HS-27A (cell line): ENCODE measurements at places on chromosomes 11 and 22.

- no peak for DNase-seq
These were observed 5.5 kb downstream of the GRK3 start for GRCh38 chr22:25569983-25570382.

GRCh38 chr11:47488111-47488510 lies 39.2 kb upstream of the RAPSN start:
- no peak for DNase-seq

DNA sequence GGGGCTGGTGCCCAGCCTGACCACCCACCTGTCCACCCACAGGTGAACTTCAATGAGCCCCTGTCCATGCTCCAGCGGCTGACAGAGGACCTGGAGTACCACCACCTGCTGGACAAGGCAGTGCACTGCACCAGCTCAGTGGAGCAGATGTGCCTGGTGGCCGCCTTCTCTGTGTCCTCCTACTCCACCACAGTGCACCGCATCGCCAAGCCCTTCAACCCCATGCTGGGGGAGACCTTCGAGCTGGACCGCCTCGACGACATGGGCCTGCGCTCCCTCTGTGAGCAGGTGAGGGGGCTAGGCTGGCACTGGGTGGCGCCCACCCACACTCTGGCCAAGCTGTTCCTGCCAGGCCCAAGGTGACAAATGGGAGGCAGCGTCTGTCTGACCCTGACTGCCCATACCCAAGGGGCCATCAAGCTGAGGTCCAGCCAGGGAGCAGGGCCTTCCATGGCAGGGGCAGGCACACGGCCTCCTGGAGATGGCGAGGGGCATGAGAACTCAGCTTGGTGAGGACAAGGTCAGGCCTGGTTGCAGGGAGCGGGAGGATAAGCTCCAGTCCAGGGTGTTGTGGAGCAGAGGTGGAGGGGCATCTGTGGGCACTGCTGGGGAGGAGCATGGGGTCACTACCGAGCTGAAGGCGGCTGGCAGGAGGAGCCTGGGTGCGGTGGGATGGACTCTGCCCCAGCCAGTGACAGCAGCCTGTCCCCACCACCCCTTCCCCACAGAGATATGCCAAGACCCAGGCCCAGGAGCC lies 77.7 kb downstream of the MORC2 start:
- no peak for DNase-seq

DNA sequence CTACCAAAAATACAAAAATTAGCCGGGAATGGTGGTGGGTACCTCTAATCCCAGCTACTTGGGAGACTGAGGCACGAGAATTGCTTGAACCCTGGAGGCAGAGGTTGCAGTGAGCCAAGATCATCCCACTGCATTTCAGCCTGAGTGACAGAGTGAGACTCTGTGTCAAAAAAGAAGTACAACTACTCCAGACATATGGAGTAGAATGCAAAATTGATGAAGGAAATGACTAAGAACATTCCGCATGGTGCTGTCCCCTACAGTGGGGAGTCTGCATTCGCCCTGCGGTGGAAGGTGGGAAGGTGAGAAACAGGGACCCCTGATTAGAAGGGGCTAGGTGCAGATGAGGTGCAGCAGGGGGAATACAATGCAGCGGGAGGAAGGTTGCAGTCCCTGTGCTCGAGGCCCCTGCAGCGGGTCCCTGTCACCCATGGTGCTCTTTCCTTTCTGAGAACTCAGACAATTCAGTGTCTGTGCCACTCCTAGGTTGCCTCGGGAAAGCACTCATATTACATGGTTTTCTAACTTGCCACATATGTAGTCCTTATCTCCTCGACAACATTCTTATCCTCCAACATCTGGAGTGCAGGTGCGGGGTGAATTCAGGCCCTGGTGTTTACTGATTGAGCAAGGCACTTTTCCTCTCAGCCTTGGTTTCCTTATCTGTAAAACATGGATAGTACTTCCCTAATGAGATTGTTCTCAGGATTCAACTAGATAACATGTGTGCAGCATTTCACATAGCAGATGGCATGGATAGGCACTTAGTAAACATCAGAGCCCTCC lies 5.2 kb downstream of the POLD4 start:
- no peak for DNase-seq

DNA sequence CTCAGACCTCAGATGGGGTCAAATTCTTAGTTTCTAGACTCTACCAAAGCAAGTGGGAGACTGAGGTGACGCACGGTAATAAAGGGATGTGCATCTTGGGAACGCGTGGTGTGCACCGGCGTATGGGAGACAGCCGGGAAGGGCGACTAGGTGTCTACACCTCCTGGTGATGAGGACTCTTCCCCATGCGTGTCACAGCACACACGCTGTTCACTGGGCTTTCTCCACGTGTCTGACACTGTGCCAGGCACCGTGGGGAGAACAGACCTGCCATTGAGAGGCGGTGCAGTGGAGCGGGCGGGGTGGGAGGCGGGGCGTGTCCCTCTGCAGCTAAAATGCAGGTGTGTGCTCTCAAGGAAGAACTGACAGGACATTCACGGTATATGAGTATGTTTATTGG lies 5.3 kb downstream of the FXYD6 start:
- no peak for DNase-seq

- DNase-seq: peak; percentile 19
These were observed 46.2 kb downstream of the FAM83F start for GRCh38 chr22:40040927-40041326.

GRCh38 chr11:39807904-39808303 lies 1651.5 kb downstream of the LRRC4C start:
- DNase-seq: no peak

GRCh38 chr11:104594228-104594958 lies 303.9 kb downstream of the CASP12 start:
- no peak for DNase-seq
